ENCODE measurements at places on chromosomes 16 and 17. TPM values are rescaled to one million over a fixed set of nuclear protein-coding genes. Genes with fewer than 3 reads are reported as not detected.

ARHGAP23 gene
- total RNA-seq: 43.0 TPM

SMPD3 gene
- total RNA-seq: not detected

CFAP52 gene
- total RNA-seq: not detected

MT1G gene
- not detected for total RNA-seq

MYH8 gene
- not detected for total RNA-seq

IL17C gene
- total RNA-seq: not detected

MYO1D gene
- 57.5 TPM for total RNA-seq

CORO6 gene
- total RNA-seq: 9.8 TPM

CACNG4 gene
- not detected for total RNA-seq

HSD17B2 gene
- total RNA-seq: 2.4 TPM

KRTAP4-1 gene
- not detected for total RNA-seq

WNT9B gene
- not detected for total RNA-seq

MARF1 gene
- 17.0 TPM for total RNA-seq

SLC12A3 gene
- not detected for total RNA-seq

MEAK7 gene
- 107 TPM for total RNA-seq

ITGAL gene
- total RNA-seq: not detected

TBC1D3E gene
- not detected for total RNA-seq

ITGAX gene
- total RNA-seq: not detected

ACSM2B gene
- total RNA-seq: not detected

HAS3 gene
- 133 TPM for total RNA-seq

LRRC59 gene
- total RNA-seq: 118 TPM

DPH1 gene
- total RNA-seq: 36.2 TPM

PRR15L gene
- 0.33 TPM for total RNA-seq

LGALS3BP gene
- total RNA-seq: 221 TPM

GP1BA gene
- not detected for total RNA-seq
